ENCODE measurements at places on chromosomes 2 and 18.
A peak's percentile ranks its signal among the peaks of the same experiment; 100 is the strongest.

DNA sequence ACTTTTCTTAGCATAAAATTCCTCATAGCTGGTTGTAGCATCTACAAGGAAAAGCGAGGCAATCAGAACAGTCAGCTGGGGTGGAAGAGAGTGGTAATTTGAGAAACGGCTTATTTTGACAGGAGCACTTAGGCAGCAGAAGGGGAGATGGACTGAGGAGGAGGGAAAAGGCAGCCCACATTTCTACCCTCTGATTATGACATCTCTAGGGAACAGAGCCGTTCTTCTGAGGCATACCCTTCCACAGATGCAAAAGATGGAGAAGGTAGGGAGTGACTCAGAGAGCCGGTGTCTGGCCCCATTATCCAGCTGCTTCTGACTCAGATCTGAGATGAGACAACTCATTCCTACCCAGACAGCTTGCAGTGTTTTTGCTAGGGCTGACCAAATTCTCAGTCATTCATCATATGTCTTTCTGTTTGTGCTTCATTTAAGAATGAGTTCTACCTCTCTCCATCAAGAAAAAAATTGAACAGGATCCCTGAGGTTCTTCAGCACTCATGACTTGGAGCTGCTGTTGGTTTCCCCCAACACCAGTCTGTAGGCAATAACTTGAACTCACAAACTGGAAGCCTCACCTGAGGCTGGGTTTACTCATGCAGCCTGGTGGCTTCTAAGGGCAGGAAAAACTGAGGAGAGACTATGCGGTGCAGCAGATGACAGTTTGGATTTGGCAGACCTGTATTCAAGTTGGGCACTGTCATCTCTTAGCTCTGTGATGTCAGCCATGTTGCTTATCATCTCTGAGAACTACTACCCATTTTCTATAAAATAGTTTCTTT, 15.9 kb upstream of the SEC11C start:
- DNase-seq = no peak

DNA sequence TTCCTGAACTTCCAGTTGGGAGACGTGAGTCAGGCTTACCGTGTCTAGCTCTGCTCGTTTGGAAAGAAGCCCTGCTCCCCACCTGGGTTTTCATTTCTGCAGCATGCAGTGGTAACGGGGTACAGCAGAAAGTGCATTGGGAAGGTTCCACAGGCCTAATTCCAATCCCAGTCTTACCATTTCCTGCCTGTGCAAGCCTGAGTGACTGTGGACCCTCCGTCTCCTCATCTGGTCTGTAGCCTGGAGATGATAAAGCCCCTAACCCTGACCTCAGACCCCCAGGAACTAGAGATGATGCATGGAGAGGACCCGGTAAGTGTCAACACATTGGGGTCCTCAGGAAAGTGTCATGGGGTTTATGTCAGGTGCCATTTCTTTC, 5.8 kb upstream of the PSD4 start:
- DNase-seq = no peak

- no peak for DNase-seq
Observed at GRCh38 chr2:197037863-197038398, 111.4 kb upstream of the PGAP1 start.

GRCh38 chr18:54690198-54690597, 99.2 kb downstream of the DYNAP start:
- no peak for DNase-seq

GRCh38 chr2:63741884-63742579, 99.7 kb upstream of the UGP2 start:
- DNase-seq = no peak

GRCh38 chr18:65230311-65230710, 520.5 kb upstream of the CDH7 start:
- DNase-seq = no peak

DNA sequence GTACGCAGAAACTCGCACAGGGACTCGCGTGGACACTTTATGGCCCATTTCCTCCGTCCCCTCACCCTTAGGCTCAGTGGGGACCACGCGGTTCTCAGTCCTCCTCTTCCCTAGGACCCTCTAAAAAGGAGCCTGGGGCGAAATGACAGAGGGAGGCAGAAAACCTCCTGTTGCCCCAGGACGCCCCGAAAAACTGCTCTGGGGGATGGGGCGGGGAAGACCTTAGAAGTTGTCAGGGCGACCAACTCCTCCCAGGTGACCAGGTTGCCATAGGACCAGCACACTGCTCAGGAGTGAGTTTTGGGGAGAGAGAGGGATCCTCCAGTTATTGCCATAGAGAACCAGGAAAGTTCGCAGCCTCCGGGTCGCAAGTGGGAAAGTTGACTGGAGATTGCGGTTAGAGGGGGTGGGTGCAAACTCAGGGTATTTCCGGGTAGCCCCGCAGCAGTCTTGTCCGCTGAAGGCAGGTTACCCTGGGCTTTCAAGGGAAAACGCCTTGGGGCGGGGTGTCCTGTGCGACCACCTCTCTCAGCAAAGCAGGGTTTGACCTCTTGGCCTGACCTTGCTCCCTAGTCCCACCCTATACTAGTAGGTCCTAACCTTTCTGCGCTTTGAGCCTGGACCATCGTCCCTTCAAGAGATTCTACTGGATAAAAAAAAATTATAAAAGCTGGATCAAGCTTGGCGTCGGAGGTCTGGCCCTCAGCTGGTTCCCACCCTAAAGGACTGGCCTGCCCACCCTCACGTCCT, 7.8 kb upstream of the PAX3 start:
- no peak for DNase-seq

DNA sequence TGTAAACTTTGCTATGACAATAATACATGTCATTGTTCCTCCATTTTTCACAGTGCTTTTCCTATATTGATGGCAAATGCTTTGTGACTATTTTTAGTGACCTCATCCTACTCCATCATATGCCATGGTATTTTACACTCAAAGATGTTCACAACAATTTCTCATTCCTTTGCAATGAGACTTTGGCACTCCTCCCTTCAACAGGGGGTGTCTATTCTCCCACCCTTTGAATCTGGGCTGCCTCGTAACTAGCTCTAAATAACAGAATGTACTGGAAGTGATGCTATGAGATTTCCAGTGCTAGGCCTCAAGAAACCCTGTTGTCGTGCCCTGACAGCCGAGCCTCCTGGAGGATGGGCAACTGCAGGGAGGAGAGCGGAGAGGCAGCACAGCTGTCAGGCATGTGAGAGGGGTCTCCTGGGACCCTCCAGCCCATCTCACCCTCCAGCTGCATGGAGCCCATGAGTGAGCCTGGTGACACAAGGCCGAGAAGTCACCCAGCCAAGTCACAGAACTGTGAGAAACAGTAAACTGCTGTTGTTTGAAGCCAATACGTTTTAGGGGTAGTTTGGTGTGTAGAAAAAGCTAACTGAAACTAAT, 103.1 kb upstream of the APCDD1 start:
- no peak for DNase-seq

- no peak for DNase-seq
Observed at GRCh38 chr2:209495855-209496585, 72.2 kb downstream of the MAP2 start.

DNA sequence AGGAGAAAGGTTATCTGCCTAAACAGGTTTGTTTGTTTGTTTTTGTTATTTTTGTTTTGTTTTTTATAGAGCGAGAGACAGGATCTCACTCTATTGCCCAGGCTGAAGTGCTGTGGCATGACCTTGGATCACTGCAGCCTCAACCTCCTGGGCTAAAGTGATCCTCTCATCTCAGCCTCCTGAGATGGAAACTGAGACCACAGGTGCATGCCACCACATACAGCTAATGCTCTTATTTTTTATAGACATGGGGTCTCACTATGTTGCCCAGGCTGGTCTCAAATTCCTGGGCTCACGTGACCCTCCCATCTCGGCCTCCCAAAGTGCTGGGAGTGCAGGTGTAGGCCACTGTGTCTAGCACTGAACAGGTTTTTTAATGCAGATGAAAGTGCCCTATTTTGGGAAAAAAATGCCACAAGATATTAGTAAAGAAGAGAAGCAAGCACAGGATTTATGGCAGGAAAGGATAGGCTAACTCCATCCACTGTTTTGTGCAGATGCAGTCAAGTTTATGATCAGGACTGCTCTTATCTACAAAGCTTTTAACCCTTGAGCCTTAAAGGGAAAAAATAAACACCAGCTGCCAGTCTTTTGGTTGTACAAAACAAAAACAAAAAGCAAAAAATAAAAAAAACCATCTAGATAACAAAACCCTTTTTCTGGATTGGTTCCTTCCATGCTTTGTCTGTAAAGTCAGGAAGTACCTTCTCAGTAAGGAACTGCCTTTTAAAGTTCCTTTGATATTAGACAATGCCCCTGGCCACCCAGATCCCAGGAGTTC, 29.4 kb downstream of the MAP4K3 start:
- no peak for DNase-seq

- no peak for DNase-seq
Observed at GRCh38 chr2:165967746-165968145, 14.2 kb upstream of the TTC21B start.

- peak; percentile 53 for DNase-seq
Observed at GRCh38 chr18:48777026-48777743, 173.6 kb downstream of the SMAD7 start.

DNA sequence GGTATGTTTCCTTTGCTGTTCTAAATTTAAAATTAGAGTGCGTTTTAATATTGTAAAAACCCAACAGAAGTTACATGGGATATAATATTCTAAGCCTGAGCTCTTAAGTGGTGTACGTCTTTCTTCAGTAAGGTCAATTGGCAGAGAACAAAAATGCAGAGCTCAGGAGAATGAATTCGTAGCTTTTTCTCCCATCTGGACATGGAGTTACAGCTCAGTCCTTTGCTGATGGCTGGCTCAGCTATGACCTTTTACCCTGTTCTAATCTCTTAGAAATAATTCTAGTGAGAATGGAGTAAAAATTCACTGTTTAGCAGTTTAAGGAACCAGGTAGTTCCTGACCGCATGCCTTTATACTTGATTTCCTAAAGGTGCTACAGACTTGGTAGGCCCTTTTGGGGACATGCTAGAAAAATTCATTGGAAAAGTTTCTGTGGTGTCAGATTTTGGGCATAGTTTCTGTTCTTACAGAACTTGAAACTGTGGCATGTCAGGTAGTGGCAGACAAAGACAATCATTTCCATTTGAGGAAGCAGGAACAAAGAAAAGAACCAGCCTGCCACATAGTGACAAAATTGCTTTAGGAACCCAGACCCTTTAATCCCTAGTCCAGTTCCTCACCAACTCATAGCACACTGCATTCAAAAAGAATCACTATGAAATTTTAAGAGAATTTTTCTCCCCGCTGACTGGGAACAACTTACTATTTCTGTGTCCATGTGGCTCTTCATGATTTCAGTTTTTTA, 566.8 kb upstream of the ZNF804A start:
- DNase-seq = no peak

DNA sequence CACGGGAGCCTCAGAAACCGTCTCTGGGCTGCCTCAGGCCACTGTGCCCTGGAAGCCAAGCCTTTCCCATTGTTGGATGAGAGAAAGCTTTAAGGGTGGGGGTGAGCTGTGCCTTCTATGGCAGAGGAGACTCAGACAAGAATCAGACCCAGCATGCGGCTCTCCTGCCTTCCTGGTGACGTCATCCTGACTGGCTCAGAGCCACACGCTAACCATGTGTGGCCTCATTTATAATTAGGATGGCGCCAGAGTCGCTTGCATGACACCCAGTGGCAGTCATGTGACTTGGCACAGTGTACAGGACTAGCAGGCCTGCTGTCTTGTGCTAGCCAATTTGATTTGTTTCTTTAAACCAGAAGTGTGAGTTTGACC, 99.1 kb downstream of the SH3BP4 start:
- no peak for DNase-seq

DNA sequence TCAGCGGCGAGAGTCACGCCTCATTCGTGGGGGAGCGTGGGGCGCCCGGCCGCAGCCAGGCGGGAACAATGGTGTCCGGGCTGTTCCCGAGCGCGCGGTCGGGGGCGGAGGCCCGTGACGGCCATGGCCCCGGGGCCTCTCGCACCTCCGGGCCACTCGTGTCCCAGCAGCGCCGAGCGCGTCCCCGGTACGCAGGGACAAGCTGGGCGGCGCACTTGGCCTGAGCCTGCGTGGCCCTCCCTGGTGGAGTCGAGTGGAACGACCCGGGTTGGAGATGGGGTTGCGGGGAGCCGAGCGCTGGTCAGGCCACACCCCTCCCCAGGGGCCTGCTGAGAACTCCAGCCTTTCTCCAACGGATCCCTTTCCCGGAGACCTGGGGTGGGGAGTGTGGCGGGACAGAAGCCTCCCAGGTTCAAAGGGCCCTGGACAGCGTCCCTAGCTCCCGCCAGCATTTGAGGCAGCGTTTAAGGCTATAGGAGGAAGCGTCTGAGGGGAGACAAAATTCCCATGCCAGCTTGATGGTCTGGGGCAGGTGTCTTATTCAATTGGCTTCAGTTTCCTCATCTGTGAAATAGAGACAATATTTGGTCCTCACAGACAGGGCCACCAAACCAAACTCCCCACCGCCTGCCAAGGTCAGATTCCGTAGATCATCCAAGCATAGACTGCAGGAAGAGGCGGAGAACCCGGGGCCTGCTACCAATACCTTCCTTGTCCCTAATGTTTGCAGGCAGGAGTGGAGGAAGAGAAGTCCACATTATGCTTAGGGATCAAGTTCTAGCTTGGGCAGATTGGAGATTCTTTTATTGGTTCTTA, 553 bp downstream of the CNDP2 start:
- DNase-seq = no peak

- no peak for DNase-seq
Observed at GRCh38 chr2:52336951-52337350, 1305.0 kb upstream of the NRXN1 start.

DNA sequence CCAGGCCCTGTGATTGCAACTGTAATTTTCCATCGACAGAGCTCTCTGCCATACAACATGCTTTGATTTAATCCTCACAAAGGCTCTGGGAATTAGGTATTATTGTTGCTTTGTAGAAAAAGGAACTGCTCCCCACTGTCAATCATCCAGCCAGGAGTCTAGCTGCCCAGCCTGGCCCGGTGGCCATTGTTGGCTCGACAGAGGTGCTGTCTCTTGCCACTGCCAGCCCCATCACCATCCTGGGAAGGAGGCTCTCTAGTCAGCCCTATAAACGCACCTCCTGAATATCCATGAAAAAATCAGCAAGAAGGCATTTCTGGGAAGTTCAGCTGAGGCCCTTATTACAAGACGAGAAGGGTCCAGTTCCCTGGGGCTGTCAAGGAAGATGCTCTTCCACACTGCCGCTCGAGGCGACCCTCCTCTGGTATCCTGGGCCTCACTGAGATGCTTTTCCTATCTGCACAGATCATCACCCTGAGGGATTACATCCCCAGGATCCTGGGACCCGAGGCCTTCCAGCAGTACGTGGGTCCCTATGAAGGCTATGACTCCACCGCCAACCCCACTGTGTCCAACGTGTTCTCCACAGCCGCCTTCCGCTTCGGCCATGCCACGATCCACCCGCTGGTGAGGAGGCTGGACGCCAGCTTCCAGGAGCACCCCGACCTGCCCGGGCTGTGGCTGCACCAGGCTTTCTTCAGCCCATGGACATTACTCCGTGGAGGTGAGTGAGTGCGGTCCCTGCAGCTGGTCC, 71.0 kb downstream of the TPO start:
- DNase-seq = no peak

DNA sequence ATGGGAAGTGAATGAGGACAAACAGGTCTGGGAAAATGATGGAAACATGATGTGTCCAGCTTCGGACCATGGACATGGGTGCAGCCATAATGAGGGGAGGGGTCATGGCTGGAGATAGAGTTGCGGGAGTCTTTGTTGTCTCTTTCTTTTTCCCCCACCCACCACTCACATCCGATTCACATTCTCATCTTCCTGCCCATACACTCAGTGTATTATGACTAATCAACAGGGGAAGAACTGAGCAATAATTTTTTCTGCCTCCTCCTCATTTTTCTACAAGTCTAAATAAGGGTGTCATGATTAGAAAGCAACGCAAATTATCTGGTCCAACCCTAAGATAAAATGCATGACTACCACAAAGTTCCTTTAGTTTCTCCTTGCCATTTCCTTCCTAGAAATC, 5.7 kb upstream of the SERPINB2 start:
- DNase-seq = peak; percentile 37

All from T-helper 2 cell (primary cell).